Mesendoderm (in vitro differentiated cells): ENCODE measurements at places on chromosomes 3 and 15.
A peak's percentile ranks its signal among the peaks of the same experiment; 100 is the strongest.

DNA sequence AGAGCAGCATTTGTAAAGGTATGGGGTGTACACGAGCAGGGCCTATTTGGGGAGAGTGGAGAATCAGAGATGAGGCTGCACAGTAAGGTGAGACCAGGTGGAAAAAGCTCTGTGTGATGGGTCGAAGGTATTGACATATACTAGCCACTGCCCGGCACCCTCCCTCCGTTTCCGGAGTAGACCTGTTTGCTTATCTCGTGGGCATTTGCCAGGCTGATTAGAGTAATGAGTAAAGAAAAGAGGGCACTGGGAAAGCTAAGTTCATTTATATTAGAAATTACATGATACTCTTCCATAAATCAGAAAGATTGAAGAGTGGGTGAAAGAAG, 46.2 kb upstream of the ATG7 start:
- H3K27ac ChIP-seq: no peak overlapping the region
- no peaks in the 10 kb centered on the region for H3K27me3 ChIP-seq
- H3K4me3 ChIP-seq: no peak overlapping the region

GRCh38 chr3:41301548-41301947, 102.2 kb downstream of the CTNNB1 start:
- no peak for DNase-seq
- H3K27ac ChIP-seq: no peak overlapping the region
- no peaks in the 10 kb centered on the region for H3K4me1 ChIP-seq
- H3K36me3 ChIP-seq: no peaks in the 10 kb centered on the region
- no peak overlapping the region for H3K4me3 ChIP-seq

DNA sequence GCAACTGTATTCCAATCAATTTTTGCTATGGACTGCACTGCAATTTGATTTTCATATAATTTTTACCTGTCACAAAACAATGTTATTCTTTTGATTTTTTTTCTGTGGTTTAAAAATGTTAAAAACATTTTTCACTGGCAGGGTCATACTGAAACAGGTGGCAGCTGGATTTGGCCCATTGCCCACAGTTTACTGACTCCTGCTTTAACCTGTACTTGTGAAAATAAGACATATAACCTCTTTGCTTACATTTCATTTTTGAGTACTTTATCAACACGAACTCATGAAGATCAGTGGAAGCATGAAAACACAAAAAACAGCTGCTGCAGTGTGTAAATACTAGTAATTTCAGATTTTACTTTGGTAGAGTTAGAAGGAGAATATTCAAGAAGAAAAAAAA, 313.1 kb downstream of the WDR72 start:
- no peak for DNase-seq
- H3K4me1 ChIP-seq: no peaks in the 10 kb centered on the region
- H3K4me3 ChIP-seq: no peak overlapping the region

DNA sequence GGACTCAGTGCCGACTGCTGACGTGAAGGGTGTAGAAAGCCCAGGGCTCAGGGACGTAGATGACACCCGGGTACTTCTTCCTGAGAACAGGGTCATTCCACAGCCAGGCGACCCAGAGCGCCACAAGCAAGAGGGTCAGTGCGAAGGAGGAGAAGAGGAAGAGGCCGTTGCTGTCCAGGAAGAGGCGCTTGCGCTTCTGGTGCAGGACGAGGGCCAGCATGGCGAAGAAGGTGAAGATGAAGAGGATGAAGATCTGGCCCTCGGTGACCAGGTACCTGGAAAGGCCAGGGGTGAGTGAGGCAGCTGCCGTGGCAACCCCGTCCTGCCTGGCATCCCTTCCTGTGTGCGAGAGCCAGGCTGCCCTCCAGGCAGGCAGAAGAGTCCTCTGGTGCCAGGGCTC, 3.0 kb upstream of the CALML4 start:
- H3K27me3 ChIP-seq: no peaks in the 10 kb centered on the region
- no peaks in the 10 kb centered on the region for H3K36me3 ChIP-seq
- H3K27ac ChIP-seq: no peak overlapping the region
- no peak overlapping the region for H3K4me3 ChIP-seq
- H3K4me1 ChIP-seq: peaks cover 12% of the 10 kb centered on the region
- no peak for DNase-seq

GRCh38 chr15:98408231-98408630, 240.1 kb upstream of the IGF1R start:
- DNase-seq: no peak
- H3K27ac ChIP-seq: no peak overlapping the region
- H3K4me1 ChIP-seq: no peaks in the 10 kb centered on the region
- no peaks in the 10 kb centered on the region for H3K36me3 ChIP-seq
- no peak overlapping the region for H3K4me3 ChIP-seq

DNA sequence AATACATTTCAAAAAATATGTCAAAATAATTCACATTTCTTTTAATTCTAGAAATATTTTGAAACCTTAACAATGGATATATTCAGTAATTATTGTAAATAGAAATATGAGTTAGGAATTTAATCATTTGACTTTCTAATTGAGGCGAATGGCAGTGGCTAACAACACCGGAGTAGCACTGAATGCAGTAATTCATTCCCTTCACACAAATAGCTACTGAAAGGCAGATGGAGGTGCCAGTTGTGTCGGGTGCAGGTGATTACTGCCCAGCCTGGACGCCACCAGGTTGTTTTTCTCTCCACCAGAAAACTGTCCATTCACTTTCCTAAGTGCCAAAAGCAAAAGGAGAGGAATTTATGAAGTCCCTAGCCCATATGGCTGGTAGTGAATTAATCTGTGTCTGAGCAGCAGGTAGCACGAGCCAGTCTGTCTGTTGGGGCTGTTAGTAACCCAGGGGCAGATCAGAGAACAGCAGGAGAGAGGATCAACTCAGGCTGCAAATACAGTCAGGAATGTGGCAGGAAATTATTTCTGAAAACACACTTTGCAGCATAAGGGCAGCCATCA, 79.3 kb upstream of the GMNC start:
- H3K4me3 ChIP-seq: no peak overlapping the region
- peak; percentile 65 for DNase-seq

GRCh38 chr15:68631601-68632051, 52.8 kb downstream of the CORO2B start:
- no peaks in the 10 kb centered on the region for H3K4me1 ChIP-seq
- H3K4me3 ChIP-seq: no peak overlapping the region
- DNase-seq: peak; percentile 92
- H3K36me3 ChIP-seq: no peaks in the 10 kb centered on the region

- no peaks in the 10 kb centered on the region for H3K36me3 ChIP-seq
- H3K27ac ChIP-seq: no peak overlapping the region
- no peaks in the 10 kb centered on the region for H3K27me3 ChIP-seq
- no peak overlapping the region for H3K4me3 ChIP-seq
- no peaks in the 10 kb centered on the region for H3K4me1 ChIP-seq
These were observed 31.0 kb downstream of the ENTPD3 start for GRCh38 chr3:40417845-40418543.

GRCh38 chr15:29800491-29801366, 21.5 kb downstream of the TJP1 start:
- peaks cover 2% of the 10 kb centered on the region for H3K4me1 ChIP-seq
- no peaks in the 10 kb centered on the region for H3K36me3 ChIP-seq
- no peaks in the 10 kb centered on the region for H3K27me3 ChIP-seq

GRCh38 chr3:77449459-77450350, 409.8 kb downstream of the ROBO2 start:
- no peaks in the 10 kb centered on the region for H3K36me3 ChIP-seq
- DNase-seq: no peak
- no peak overlapping the region for H3K27ac ChIP-seq
- no peaks in the 10 kb centered on the region for H3K27me3 ChIP-seq
- H3K4me1 ChIP-seq: no peaks in the 10 kb centered on the region

- peak; percentile 36 for DNase-seq
- H3K27ac ChIP-seq: no peak overlapping the region
- H3K4me3 ChIP-seq: peak overlapping the region; percentile 51
- H3K4me1 ChIP-seq: no peaks in the 10 kb centered on the region
- no peaks in the 10 kb centered on the region for H3K36me3 ChIP-seq
These were observed 678 bp downstream of the DOCK3 start for GRCh38 chr3:50675179-50676030.

DNA sequence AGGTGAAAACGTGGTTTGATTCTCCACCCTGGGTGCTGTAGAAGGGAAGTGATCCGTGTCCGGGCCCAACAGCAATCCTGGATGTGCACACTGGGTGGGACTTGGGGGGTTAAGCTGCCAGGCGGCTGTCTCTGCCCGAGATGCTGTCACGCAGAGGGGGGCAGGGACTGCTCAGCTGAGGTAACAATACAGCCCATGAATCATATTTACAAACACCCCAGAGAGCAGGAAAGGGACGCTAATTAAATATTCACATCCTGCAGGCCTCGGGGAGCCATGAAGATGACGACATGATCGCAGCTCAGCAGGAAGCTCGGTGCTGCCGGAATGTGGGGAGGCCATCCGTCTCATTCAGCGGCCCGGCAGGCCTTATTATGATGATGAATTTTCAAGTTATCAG, 17.9 kb upstream of the CRABP1 start:
- H3K27ac ChIP-seq: no peak overlapping the region
- peak; percentile 69 for DNase-seq
- no peaks in the 10 kb centered on the region for H3K27me3 ChIP-seq
- no peak overlapping the region for H3K4me3 ChIP-seq
